ENCODE measurements at places on chromosomes 3 and 15. TPM values are rescaled to one million over a fixed set of nuclear protein-coding genes. Genes with fewer than 3 reads are reported as not detected.
A peak's percentile ranks its signal among the peaks of the same experiment; 100 is the strongest.

- peak overlapping the region; percentile 75 for H3K4me3 ChIP-seq
- H3K27ac ChIP-seq, result peak overlapping the region; percentile 90
- peaks cover 9% of the 10 kb centered on the region for H3K36me3 ChIP-seq
- DNase-seq, result no peak
- H3K4me1 ChIP-seq, result peaks cover 27% of the 10 kb centered on the region
Measured at GRCh38 chr3:10145685-10146084, 4.1 kb downstream of the VHL start.

The GREM1 gene
- not detected for polyA plus RNA-seq

GRCh38 chr3:123682781-123683504 lies 98.1 kb upstream of the HACD2 start:
- no peaks in the 10 kb centered on the region for H3K4me1 ChIP-seq
- H3K27ac ChIP-seq, result no peak overlapping the region
- no peak for DNase-seq
- peaks cover 6% of the 10 kb centered on the region for H3K27me3 ChIP-seq

DNA sequence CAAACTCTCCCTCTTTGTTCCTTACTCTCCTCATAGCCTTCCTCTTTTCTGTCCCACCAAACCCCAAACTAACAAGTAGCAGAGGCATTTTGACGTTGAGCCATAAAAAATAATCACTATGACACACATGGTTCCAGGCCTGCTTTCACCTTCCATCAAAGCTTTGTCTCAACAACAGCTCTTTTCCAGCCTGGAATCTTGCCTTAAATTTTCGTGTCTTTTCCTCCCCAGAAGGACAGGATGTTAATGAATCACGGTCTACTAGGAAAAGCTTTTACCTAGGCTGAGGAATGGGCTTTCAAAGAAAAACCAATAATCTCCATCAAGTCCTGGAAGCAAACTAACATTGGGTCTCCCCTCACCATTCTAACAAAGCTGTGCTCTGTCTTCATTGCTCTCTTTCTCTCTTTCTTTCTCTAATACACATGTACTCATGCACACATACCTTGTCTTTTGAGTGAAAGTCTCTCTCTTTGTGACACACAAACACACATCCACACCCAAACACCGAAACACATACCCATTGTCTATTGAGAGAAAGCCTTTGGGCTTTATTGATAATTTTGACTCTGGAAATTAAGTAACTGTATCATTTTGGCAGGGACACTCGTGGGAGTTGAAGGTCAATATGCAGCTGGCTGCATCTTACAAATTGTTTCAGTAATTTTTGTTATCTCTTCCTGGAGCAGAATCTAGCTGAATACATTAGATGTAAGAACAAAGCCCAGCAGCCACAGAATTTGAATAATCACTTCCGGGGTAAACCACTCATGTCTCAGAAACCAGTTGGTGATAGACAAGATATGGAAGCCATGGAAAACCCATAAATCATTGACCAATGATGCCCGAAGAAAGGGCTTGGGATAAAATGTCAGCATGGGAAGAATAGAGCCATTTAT lies 107.4 kb upstream of the SLC4A7 start:
- H3K4me3 ChIP-seq, result no peak overlapping the region
- peaks cover 20% of the 10 kb centered on the region for H3K4me1 ChIP-seq
- no peak for DNase-seq
- H3K27ac ChIP-seq, result no peak overlapping the region

The OCA2 gene
- polyA plus RNA-seq, result not detected

The UTS2B gene
- 0.98 TPM for polyA plus RNA-seq
